ENCODE measurements at places on chromosomes 5 and 9.

- no peak for DNase-seq
Measured at GRCh38 chr9:86350006-86350760, 4.0 kb downstream of the TUT7 start.

DNA sequence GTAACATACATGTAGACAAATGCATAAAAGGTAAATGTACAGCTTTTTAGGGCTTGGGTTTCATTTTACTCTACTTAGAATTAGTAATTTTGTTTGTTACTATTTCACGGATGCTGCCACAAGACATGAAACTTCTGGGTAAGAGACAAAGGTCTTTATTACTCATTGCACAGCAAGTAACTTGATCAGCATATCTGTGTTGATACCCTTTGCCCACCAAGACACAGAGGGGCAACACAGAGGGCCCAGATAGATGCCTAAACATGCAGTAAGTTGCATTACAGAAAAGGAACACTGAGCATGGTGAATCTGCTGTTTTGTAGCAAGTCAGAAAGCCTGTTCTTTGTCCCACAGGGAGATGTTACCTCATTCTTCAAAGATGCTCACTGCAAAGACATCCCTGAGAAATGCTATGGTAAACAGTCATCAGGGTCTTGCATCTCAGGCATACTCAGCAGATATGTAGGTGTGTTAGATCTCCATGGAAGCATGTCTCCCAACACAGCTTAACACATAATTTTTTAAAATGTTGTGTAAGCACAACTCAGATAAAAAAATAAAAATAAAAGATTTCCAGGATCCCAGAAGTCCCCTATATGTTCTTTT, 10.3 kb downstream of the ITGA2 start:
- DNase-seq, result no peak

- DNase-seq, result no peak
Measured at GRCh38 chr5:144205141-144205551, 34.5 kb downstream of the KCTD16 start.

- DNase-seq, result no peak
Measured at GRCh38 chr5:94480486-94480885, 137.9 kb downstream of the KIAA0825 start.

- DNase-seq, result no peak
Measured at GRCh38 chr9:69899491-69899890, 78.9 kb downstream of the CFAP95 start.

DNA sequence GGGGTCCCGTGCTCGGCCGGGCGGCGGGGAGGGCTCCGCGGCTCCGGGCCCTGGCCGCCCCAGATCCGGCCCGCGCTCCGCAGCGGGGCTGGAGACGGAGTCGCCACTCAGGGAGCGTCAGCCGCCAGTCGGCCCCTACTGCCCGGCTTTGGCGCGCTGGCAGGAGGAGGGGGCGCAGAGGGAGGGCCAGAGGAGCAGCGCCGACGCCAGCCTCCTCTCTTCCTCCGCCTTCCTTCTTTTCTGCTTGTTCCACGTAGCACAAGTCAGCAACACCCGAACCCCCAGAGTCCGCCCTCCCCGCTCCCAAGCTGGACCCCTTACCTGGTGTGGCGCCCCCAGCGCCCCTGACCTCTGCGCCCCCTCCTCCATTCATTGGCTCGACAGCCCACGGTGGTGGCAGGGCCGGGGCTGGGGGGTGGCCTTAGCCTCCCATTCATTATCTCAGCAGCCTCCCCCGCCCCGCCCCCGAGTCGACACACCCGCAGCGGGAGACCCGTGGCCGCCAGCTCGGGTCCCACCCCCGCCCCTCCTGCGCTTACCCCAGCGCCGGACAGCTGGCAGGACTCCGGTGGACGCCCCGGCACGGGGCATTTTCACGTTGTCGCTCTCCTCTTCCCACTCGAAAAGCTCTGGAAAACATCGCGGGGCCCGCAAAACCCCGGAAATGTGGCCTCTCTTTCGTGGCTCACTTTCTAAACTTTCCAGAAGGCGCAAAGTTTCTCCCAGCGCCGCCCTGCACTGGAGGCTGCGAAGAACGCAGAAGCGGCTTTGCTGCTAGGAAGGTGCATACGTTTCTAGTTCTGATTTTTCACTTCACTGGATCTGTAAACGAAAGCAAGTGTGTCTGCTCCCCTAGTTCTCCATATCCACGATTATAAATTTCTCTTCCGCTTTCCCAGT, at the start of gene LPAR1:
Gene LPAR1 (minus strand): TSS at position 140 of the 900 bp plus-strand sequence. CDS start 66,353 bp downstream, outside the sequence.
- DNase-seq, result no peak

DNA sequence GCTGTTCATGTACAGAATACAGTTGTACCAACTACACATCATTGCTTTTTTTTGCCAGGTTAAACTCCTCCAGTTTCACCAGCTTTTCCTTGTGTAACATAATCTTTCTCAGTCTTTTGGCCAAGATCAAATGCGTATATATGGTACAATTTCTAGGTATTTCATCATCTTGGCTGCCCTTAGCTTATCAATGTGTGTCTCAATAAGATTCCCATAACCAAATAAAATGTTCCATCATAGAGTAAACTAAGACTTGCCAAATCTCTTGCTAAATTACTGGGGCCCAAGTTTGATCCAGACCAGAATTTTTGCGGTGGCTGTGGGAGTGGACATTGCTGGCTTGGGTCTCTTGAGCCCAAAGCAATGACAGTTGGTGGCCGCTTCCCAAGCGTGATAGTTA, 24.3 kb upstream of the ERBIN start:
- DNase-seq, result no peak

- DNase-seq, result no peak
Measured at GRCh38 chr9:129803676-129804060, 684 bp downstream of the TOR1B start.
